ENCODE measurements at places on chromosomes 3 and 15. TPM values are rescaled to one million over a fixed set of nuclear protein-coding genes. Genes with fewer than 3 reads are reported as not detected.

The HTD2 gene
- 5.2 TPM for polyA plus RNA-seq

The USP19 gene
- 32.9 TPM for polyA plus RNA-seq

The PYGO1 gene
- 6.7 TPM for polyA plus RNA-seq

The ROPN1 gene
- polyA plus RNA-seq, result not detected

The LTK gene
- polyA plus RNA-seq, result 0.09 TPM

The SPATA16 gene
- polyA plus RNA-seq, result not detected

The IL5RA gene
- polyA plus RNA-seq, result not detected

The RASGRF1 gene
- 0.07 TPM for polyA plus RNA-seq

The ZNF774 gene
- 1.6 TPM for polyA plus RNA-seq

The THBS1 gene
- 6,610 TPM for polyA plus RNA-seq

The ANKUB1 gene
- not detected for polyA plus RNA-seq

The TBC1D23 gene
- polyA plus RNA-seq, result 46.7 TPM

The EPHA3 gene
- polyA plus RNA-seq, result 0.12 TPM

The IMPG2 gene
- 0.10 TPM for polyA plus RNA-seq

The NTRK3 gene
- polyA plus RNA-seq, result 0.10 TPM

The GMPPB gene
- 19.0 TPM for polyA plus RNA-seq

The CEP63 gene
- 14.5 TPM for polyA plus RNA-seq

The LYZL4 gene
- polyA plus RNA-seq, result not detected

The NR1I2 gene
- polyA plus RNA-seq, result not detected

The CTSH gene
- 40.2 TPM for polyA plus RNA-seq

The IL17RB gene
- polyA plus RNA-seq, result 0.36 TPM

The CGNL1 gene
- 0.06 TPM for polyA plus RNA-seq

The UNC45A gene
- 93.8 TPM for polyA plus RNA-seq

The PCSK6 gene
- 0.42 TPM for polyA plus RNA-seq

The GABRB3 gene
- 2.3 TPM for polyA plus RNA-seq

The RAB11A gene
- polyA plus RNA-seq, result 243 TPM

The AKAP13 gene
- polyA plus RNA-seq, result 13.6 TPM

The MME gene
- polyA plus RNA-seq, result 208 TPM

The BUB1B gene
- 16.6 TPM for polyA plus RNA-seq

The MINAR1 gene
- 0.43 TPM for polyA plus RNA-seq

The WDR93 gene
- polyA plus RNA-seq, result 0.17 TPM

The TRA2B gene
- 129 TPM for polyA plus RNA-seq

The ARPIN gene
- 11.2 TPM for polyA plus RNA-seq

The FOXB1 gene
- polyA plus RNA-seq, result not detected

The TRIM42 gene
- polyA plus RNA-seq, result not detected

The ERC2 gene
- polyA plus RNA-seq, result 0.07 TPM

The CLRN1 gene
- not detected for polyA plus RNA-seq

The XCR1 gene
- polyA plus RNA-seq, result not detected

The CCR9 gene
- not detected for polyA plus RNA-seq

The MOBP gene
- not detected for polyA plus RNA-seq

The SKOR1 gene
- polyA plus RNA-seq, result 0.02 TPM

The PDE8A gene
- polyA plus RNA-seq, result 22.5 TPM

Data from BJ (cell line).